Body of pancreas (tissue), 4 donors: ENCODE measurements at places on chromosomes 13 and 19. TPM values are rescaled to one million over a fixed set of nuclear protein-coding genes. Genes with fewer than 3 reads are reported as not detected.

DNA sequence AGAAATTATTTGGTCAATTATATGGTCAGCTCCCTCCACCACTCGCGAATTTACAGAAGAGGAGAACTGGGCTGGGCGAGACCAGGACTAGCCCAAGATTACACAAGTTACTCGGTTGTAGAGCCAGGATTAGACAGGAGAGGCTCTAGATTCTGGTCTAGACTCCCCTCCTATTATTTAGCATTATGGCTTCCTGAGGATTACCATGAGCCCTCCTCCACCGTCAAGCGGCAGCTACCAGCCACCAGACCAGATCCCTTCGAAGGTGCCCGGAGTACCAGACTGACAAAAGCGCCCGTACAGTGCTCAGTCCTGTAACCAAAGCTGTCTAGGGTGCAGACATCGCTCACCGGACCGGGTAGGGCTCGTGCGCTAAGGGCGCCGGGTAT lies 497 bp upstream of the MLNR start:
- no peaks in the 10 kb centered on the region for H3K36me3 ChIP-seq
- H3K4me1 ChIP-seq: peaks cover 21% of the 10 kb centered on the region
- H3K4me3 ChIP-seq: no peak overlapping the region
- no peak for DNase-seq
- peaks cover 8% of the 10 kb centered on the region for H3K27me3 ChIP-seq

- H3K36me3 ChIP-seq: no peaks in the 10 kb centered on the region
- H3K4me1 ChIP-seq: no peaks in the 10 kb centered on the region
- no peaks in the 10 kb centered on the region for H3K27me3 ChIP-seq
- no peak for DNase-seq
Measured at GRCh38 chr19:19113040-19113626, 25.1 kb downstream of the TMEM161A start.

DNA sequence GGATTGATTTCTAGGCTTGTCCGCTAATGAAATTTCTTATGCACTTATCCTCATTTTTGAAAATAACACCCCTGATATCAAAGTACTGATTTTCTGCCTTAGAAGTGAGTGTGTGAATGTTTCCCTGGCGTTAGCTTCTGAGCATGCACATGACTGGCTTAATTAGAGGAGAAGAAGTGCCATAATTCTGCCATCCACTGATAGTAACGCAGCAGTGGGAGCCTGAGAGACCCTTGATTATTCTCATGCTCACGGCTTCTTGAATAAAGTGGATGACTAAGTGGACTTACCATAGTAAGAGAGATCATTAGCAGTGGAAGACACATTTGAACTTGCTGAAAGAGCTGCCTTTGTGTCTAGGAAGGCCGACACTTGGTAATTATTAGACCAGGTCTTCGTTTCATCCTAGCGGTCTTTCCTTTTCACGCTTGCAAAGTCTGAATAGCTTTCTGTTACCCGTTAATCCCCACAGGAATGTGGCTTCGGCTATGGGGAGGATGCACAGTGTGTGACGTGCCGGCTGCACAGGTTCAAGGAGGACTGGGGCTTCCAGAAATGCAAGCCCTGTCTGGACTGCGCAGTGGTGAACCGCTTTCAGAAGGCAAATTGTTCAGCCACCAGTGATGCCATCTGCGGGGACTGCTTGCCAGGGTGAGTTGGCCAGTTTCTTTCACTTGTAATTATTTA lies 45.3 kb downstream of the TNFRSF19 start:
- H3K36me3 ChIP-seq: no peaks in the 10 kb centered on the region
- no peak overlapping the region for H3K4me3 ChIP-seq
- no peak overlapping the region for H3K27ac ChIP-seq
- H3K4me1 ChIP-seq: peaks cover 18% of the 10 kb centered on the region

DNA sequence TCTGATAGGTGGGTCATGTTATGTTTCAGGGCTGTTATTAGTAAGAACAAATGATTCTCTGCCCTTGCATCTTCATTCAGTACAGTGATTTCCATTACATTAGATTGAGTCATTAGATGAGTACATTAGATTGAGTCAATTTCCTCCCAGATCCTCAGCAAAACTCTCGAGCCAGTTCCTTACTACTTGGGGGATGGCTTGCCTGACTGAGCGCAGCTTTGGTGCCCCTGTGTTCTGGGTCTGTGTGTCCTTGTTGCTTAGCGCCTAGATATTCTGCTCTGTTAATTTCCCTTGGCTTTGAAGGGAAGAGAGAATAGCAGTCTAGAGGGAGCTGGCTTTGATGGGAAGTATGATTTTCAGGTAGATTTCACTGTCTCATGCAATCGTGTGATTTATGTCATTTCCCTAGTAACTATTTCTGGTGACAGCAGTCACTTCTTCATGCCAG lies 19.1 kb upstream of the SCEL start:
- no peak for DNase-seq
- no peak overlapping the region for H3K27ac ChIP-seq
- H3K27me3 ChIP-seq: no peaks in the 10 kb centered on the region
- H3K4me1 ChIP-seq: no peaks in the 10 kb centered on the region

- H3K4me1 ChIP-seq: no peaks in the 10 kb centered on the region
- no peaks in the 10 kb centered on the region for H3K36me3 ChIP-seq
- H3K27me3 ChIP-seq: no peaks in the 10 kb centered on the region
- H3K4me3 ChIP-seq: no peak overlapping the region
- no peak overlapping the region for H3K27ac ChIP-seq
Measured at GRCh38 chr13:61905054-61905453, 489.4 kb upstream of the PCDH20 start.

- H3K27me3 ChIP-seq: no peaks in the 10 kb centered on the region
- no peaks in the 10 kb centered on the region for H3K36me3 ChIP-seq
- no peak overlapping the region for H3K4me3 ChIP-seq
- no peak overlapping the region for H3K27ac ChIP-seq
- peaks cover 28% of the 10 kb centered on the region for H3K4me1 ChIP-seq
Measured at GRCh38 chr19:948842-949496, 23.1 kb downstream of the ARID3A start.

GRCh38 chr13:38981096-38981495 lies 9.5 kb downstream of the STOML3 start:
- no peak for DNase-seq
- H3K27me3 ChIP-seq: no peaks in the 10 kb centered on the region
- no peak overlapping the region for H3K27ac ChIP-seq
- no peak overlapping the region for H3K4me3 ChIP-seq

GRCh38 chr13:75740031-75740430 lies 103.9 kb downstream of the LMO7 start:
- H3K4me3 ChIP-seq: no peak overlapping the region
- no peaks in the 10 kb centered on the region for H3K36me3 ChIP-seq
- H3K27ac ChIP-seq: no peak overlapping the region

DNA sequence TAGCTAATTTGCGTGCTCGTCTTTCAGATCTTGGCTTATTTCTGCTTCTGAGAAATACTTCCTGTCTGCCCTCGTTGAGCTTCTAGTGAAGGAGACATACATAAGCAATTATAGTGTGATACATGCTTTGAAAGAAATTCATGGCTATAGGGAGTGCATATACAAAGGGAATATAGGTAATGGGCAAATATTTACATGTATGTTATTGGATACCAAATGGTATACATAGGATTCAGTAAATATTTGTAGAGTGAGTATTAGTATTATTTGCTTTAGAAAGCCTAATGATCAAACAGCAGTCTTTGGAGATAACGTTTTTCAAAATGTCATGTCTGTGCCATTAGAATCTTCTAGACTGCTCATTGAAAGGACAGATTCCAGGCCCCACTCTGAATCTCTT lies 5.2 kb downstream of the BRCA2 start:
- DNase-seq: no peak
- H3K4me1 ChIP-seq: no peaks in the 10 kb centered on the region
- no peaks in the 10 kb centered on the region for H3K27me3 ChIP-seq
- H3K27ac ChIP-seq: no peak overlapping the region

GRCh38 chr13:77139306-77139705 lies 112.3 kb upstream of the FBXL3 start:
- H3K4me3 ChIP-seq: no peak overlapping the region
- H3K4me1 ChIP-seq: no peaks in the 10 kb centered on the region
- no peaks in the 10 kb centered on the region for H3K36me3 ChIP-seq
- H3K27ac ChIP-seq: no peak overlapping the region

DNA sequence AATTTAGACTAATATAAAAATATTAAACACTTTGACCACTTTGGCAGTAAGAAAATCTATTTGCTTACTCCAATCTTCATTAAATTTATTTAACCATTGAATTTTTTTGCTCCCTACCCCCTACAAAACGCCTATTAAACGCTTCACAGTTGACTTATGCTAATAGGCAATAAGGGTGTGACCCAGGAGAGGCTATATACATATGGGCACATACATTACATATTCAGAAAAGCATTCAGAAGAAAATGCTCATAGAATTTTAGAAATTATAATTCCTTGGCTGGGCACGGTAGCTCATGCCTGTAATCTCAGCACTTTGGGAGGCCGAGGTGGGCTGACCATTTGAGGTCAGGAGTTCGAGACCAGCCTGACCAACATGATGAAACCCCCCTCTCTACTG lies 95.6 kb upstream of the STARD13 start:
- H3K4me3 ChIP-seq: no peak overlapping the region
- no peaks in the 10 kb centered on the region for H3K36me3 ChIP-seq
- no peak for DNase-seq
- H3K4me1 ChIP-seq: peaks cover 80% of the 10 kb centered on the region

DNA sequence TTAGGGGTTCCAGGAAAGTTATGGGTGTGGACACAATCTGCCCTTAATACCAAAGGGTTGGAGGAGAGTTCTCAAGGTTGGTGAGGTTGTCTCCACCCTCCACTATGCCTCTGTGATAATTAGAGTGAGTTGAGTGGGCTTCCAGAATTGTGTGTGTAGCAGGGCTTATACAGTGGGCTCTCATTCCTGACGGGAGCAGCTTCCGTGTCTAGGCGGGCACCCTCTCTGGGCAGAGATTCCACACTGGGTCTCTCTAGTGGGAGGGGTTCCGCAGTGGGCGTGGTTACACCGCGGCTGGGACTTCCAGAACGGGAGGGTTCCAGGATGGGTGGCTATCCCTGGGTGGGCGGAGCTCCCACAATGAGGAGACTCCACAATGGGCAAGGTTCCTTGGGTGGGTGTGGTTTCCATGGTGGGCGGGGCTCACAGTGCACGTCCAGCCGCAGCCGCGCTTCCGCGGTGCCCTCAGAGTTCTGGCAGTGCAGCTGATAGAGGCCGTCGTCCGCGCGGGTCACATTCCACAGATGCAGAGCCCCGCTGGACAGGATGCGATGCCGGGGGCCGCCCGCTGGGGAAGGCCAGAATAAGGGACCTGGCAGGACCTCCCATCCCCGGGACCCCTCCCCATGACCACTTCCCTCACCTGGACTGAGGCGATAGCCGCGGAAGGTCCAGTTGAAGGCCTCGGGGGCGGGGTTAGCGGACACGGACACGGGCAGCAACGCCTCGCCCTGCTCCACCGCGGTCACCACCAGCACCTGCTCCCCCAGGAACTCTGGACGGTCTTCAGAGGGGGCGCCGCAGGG lies 8.4 kb downstream of the NPHS1 start:
- H3K36me3 ChIP-seq: no peaks in the 10 kb centered on the region
- peak; percentile 78 for DNase-seq
- no peak overlapping the region for H3K4me3 ChIP-seq
- peaks cover 21% of the 10 kb centered on the region for H3K4me1 ChIP-seq
- no peaks in the 10 kb centered on the region for H3K27me3 ChIP-seq

GRCh38 chr19:6241056-6241455 lies 38.7 kb downstream of the MLLT1 start:
- H3K27me3 ChIP-seq: no peaks in the 10 kb centered on the region
- DNase-seq: no peak
- H3K4me3 ChIP-seq: no peak overlapping the region

The KLK3 gene
- not detected for total RNA-seq

The NLRP8 gene
- not detected for total RNA-seq

The FCER2 gene
- total RNA-seq: not detected

The ZNF792 gene
- 7.0 TPM for total RNA-seq

The CGB8 gene
- not detected for total RNA-seq

The C2CD4C gene
- 0.33 TPM for total RNA-seq

The CCL25 gene
- not detected for total RNA-seq

The ARMC6 gene
- 15.6 TPM for total RNA-seq

The RAB3D gene
- 51.6 TPM for total RNA-seq
